Central memory CD8-positive, alpha-beta T cell (primary cell): ENCODE measurements at places on chromosomes 1 and 21.

DNA sequence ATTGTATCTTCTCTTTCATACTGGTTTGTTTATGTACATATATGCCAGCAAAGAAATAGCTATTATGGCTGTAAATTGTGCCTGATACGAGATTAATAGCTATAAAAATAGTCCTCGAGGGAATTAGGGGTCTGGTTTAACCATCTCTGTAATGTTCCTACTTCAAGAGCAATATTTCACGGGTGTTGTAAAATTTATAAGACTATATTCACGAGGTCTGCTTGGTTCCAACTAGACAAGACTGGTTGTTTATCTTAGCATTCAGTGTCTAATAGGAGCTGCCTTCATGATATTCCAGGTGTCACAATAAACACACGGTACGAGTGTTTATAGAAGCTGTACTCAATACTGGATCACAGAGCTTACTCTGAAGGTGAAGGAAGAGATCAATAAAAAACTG, 389.9 kb downstream of the SIPA1L2 start:
- H3K36me3 ChIP-seq = no peaks in the 10 kb centered on the region
- H3K4me3 ChIP-seq = no peak overlapping the region
- no peak overlapping the region for H3K27ac ChIP-seq
- peaks cover 53% of the 10 kb centered on the region for H3K27me3 ChIP-seq

GRCh38 chr1:8077120-8077573, 51.0 kb upstream of the ERRFI1 start:
- no peak overlapping the region for H3K27ac ChIP-seq
- no peak for DNase-seq
- H3K4me3 ChIP-seq = no peak overlapping the region

- no peaks in the 10 kb centered on the region for H3K36me3 ChIP-seq
- H3K4me3 ChIP-seq = no peak overlapping the region
- H3K27ac ChIP-seq = no peak overlapping the region
- no peaks in the 10 kb centered on the region for H3K4me1 ChIP-seq
These were observed 31.9 kb downstream of the PTGER3 start for GRCh38 chr1:71015745-71016144.

- H3K4me1 ChIP-seq = no peaks in the 10 kb centered on the region
- no peak for DNase-seq
- peaks cover 5% of the 10 kb centered on the region for H3K36me3 ChIP-seq
- no peak overlapping the region for H3K27ac ChIP-seq
- no peaks in the 10 kb centered on the region for H3K27me3 ChIP-seq
These were observed 25.9 kb downstream of the ATG4C start for GRCh38 chr1:62809788-62810187.

DNA sequence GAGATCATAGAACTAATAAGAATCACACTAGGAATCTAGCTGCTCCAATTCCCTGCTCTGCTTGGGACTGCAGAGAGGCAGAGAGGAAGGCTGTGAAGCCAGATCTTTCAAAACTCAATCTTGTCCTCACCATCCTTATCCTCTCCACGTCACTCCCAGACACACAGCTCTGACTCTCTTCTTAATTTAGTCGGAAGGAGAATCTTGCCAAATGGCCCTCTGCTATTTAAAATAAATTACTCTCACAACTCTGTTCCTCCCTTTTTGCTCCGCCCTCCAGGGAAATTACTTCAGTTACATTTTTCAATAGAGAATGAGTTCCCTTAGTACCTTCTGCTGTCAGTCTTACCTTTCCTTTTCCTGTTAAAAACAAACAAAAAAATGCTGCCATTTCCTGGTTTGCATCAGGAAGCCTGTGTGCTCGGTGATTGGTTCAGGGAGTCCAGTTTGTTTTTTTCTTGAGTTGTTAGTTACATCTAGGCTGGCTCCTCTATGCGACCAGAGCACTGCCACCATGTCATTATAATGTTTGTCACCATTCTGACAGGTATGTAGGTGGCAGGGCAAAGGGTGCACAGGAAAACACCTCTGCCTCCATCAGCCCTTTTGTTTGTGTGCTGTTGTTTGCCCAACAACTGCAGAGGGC, 80.1 kb downstream of the FCRL5 start:
- no peaks in the 10 kb centered on the region for H3K4me1 ChIP-seq
- H3K36me3 ChIP-seq = no peaks in the 10 kb centered on the region
- H3K4me3 ChIP-seq = no peak overlapping the region
- no peak overlapping the region for H3K27ac ChIP-seq
- peaks cover 29% of the 10 kb centered on the region for H3K27me3 ChIP-seq

DNA sequence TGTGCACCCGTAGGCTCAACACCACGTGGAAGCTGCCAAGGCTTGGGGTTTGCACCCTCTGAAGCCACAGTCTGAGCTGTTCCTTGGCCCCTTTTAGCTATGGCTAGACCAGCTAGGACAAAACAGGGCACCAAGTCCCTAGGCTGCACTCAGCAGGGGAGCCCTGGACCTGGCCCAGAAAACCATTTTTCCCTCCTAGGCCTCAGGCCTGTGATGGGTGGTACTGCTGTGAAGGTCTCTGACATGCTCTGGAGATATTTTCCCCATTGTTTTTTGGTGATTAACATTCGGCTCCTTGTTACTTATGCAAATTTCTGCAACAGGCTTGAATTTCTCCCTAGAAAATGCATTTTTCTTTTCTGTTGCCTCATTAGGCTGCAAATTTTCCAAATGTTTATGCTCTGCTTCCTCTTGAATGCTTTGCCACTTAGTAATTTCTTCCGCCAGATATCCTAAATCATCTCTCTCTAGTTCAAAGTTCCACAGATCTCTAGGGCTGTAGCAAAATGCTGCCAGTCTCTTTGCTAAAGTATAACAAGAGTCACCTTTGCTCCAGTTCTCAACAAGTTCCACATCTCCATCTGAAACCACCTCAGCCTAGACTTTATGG, 69.0 kb upstream of the KRTAP19-8 start:
- H3K27ac ChIP-seq = no peak overlapping the region
- peaks cover 11% of the 10 kb centered on the region for H3K4me1 ChIP-seq
- H3K36me3 ChIP-seq = no peaks in the 10 kb centered on the region
- no peak for DNase-seq
- H3K27me3 ChIP-seq = peaks cover 12% of the 10 kb centered on the region

GRCh38 chr1:158333405-158334155, 2.2 kb upstream of the CD1B start:
- H3K27me3 ChIP-seq = peaks cover 23% of the 10 kb centered on the region
- H3K27ac ChIP-seq = no peak overlapping the region
- no peaks in the 10 kb centered on the region for H3K36me3 ChIP-seq
- no peak for DNase-seq
- no peak overlapping the region for H3K4me3 ChIP-seq

- peaks cover 61% of the 10 kb centered on the region for H3K4me1 ChIP-seq
- H3K4me3 ChIP-seq = peak overlapping the region; percentile 77
- DNase-seq = peak; percentile 71
These were observed 22.6 kb downstream of the BTG2 start for GRCh38 chr1:203327684-203328457.

DNA sequence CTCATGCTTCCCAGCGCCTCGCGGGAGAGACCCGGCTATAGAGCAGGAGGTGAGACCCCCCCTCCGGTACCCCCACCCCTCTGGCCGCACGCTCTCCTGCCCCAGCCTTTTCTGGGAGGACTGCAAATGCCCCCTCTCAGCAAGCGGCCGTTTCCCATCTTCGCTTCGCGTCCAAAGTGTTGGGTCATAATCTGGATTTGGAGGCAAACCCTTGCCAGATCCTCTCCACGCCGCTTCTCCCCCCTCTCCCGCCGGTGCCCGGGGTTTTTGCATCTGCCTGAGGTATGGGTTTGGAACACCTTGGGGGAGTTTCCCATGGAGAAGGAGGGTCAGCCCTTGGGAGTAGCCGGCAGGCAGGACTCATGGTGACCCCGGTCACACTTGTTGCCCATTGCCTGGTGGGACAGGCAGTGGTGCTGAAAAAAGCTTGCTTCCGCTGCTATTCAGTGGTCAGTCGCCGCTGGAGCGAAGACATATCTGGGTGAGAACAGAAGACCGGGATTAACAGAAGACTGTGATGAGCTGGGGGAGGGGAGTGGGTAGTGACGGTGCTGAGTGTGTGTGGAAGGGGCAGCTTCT, 935 bp downstream of the KCNK2 start:
- peaks cover 34% of the 10 kb centered on the region for H3K27me3 ChIP-seq
- H3K36me3 ChIP-seq = peaks cover 2% of the 10 kb centered on the region
- DNase-seq = no peak
- H3K27ac ChIP-seq = no peak overlapping the region
- H3K4me1 ChIP-seq = no peaks in the 10 kb centered on the region

DNA sequence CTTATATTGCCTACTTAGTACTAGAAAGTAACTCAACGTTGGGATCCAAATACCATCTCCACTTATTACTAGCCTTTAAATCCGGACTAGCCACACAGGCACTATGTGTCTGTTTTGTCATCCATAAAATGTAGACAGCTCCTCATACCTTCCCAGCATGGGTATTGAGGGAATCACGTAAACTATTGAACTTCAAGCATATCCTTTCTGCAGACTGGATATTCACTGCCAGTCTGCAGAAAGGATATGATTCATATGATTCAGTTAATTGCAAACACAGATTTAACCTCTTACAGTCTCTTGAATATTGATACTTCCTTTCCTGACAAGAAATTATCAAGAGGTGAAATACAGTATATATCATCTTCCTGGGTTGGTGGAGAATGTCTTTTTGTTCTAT, 186.0 kb downstream of the LEPR start:
- H3K27me3 ChIP-seq = no peaks in the 10 kb centered on the region
- no peaks in the 10 kb centered on the region for H3K4me1 ChIP-seq
- no peak overlapping the region for H3K4me3 ChIP-seq
- H3K36me3 ChIP-seq = no peaks in the 10 kb centered on the region
- DNase-seq = no peak

DNA sequence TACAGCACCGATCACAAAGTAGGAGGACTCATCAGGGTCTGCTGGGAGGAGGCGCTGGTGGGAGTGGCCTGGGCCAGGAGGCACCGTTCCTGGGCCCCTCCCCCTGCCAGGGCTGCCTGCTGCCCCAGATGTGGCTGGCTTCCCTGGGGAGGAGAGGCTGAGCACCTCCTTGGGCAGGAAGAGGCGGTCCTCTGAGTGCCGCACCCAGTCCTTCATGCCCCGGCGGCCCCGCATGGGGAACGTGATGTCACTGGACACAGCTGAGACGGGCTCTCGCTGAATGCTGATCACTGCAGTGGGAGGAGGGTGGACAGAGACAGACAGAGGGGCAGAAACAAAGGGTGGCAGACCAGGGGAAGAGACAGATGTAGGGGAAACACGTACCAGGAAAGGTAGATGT, 24.8 kb downstream of the ADGRB2 start:
- no peaks in the 10 kb centered on the region for H3K27me3 ChIP-seq
- peaks cover 11% of the 10 kb centered on the region for H3K4me1 ChIP-seq
- H3K36me3 ChIP-seq = no peaks in the 10 kb centered on the region
- no peak overlapping the region for H3K27ac ChIP-seq
- H3K4me3 ChIP-seq = no peak overlapping the region

DNA sequence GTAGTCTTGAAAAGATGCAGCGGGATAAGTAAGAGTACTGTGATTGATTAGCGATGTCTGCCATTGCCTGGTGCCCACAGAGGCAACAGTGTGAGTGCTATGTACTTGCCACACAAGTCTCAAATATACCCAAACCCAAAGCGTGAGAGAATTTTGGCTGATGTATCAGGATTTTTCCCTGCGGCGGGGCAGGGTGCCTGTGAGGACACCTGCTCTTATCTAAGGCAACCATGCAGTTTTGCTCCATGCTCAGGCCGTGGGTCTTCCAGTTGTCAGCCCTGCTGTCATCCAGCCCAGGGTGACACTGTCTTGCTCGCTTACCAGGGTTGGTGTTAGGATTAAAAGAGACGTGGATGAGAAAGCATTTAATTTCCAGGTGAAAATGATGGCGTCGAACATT, 202.7 kb downstream of the PTPRU start:
- DNase-seq = no peak
- H3K27ac ChIP-seq = no peak overlapping the region
- H3K4me3 ChIP-seq = no peak overlapping the region

- no peaks in the 10 kb centered on the region for H3K4me1 ChIP-seq
- peaks cover 94% of the 10 kb centered on the region for H3K27me3 ChIP-seq
- H3K4me3 ChIP-seq = no peak overlapping the region
- no peak for DNase-seq
These were observed 4.0 kb upstream of the LHX8 start for GRCh38 chr1:75129983-75130789.

DNA sequence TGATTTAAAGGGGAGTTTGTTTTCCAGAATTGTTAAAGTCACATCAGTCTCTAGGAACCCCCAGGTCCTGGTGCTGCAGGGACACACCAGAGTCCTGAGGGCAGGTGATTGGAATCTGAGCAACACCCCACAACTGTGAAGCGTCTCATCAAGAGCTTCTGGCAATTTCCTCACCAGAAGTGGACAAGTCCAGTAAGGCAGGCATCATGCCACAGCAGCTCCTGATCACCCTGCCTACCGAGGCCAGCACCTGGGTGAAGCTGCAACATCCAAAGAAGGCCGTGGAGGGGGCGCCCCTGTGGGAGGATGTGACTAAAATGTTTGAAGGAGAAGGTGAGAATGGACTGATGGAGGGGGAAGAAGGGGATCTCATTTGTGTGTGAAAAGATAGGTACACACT, 2.1 kb downstream of the ZFP69 start:
- peak overlapping the region; percentile 24 for H3K27ac ChIP-seq
- H3K36me3 ChIP-seq = peaks cover 17% of the 10 kb centered on the region
- H3K27me3 ChIP-seq = no peaks in the 10 kb centered on the region
- H3K4me1 ChIP-seq = peaks cover 28% of the 10 kb centered on the region
- DNase-seq = no peak

- no peaks in the 10 kb centered on the region for H3K36me3 ChIP-seq
- peaks cover 22% of the 10 kb centered on the region for H3K4me1 ChIP-seq
- H3K27me3 ChIP-seq = no peaks in the 10 kb centered on the region
- no peak overlapping the region for H3K27ac ChIP-seq
- H3K4me3 ChIP-seq = no peak overlapping the region
These were observed 62.1 kb downstream of the ABL2 start for GRCh38 chr1:179167418-179167777.

- peak overlapping the region; percentile 16 for H3K4me3 ChIP-seq
- no peak for DNase-seq
- H3K36me3 ChIP-seq = no peaks in the 10 kb centered on the region
- H3K27me3 ChIP-seq = peaks cover 51% of the 10 kb centered on the region
- no peak overlapping the region for H3K27ac ChIP-seq
These were observed 1.3 kb upstream of the PLD5 start for GRCh38 chr1:242525769-242526168.

GRCh38 chr1:163596541-163597258, 274.9 kb downstream of the NUF2 start:
- DNase-seq = no peak
- H3K36me3 ChIP-seq = no peaks in the 10 kb centered on the region
- H3K4me3 ChIP-seq = no peak overlapping the region
- no peak overlapping the region for H3K27ac ChIP-seq
- no peaks in the 10 kb centered on the region for H3K4me1 ChIP-seq

DNA sequence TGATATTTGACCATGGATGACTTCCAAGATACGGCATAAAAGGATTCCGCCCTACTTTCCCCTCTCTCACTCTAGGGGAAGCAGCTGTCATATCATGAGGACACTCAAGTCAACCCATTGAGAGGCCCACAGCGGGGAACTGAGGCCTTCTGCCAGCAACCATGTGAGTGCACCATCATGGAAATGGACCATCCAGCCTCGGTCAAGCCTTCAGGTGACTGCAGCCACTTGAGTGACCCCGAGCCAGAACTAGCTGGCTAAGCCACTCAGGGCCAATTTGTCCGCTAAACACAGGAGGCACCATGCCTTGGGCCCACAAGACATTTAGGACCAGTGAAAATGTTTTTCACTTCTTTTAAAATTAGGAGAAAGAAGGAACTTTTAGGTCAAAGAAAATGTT, 11.1 kb upstream of the GJB5 start:
- H3K36me3 ChIP-seq = no peaks in the 10 kb centered on the region
- no peaks in the 10 kb centered on the region for H3K4me1 ChIP-seq
- no peak overlapping the region for H3K27ac ChIP-seq
- no peak overlapping the region for H3K4me3 ChIP-seq
- no peak for DNase-seq

GRCh38 chr1:232643251-232643650, 13.3 kb upstream of the SIPA1L2 start:
- no peaks in the 10 kb centered on the region for H3K36me3 ChIP-seq
- peaks cover 7% of the 10 kb centered on the region for H3K27me3 ChIP-seq
- peaks cover 4% of the 10 kb centered on the region for H3K4me1 ChIP-seq
- no peak for DNase-seq
- H3K27ac ChIP-seq = no peak overlapping the region
- no peak overlapping the region for H3K4me3 ChIP-seq
